ENCODE measurements at places on chromosomes 2 and 18. TPM values are rescaled to one million over a fixed set of nuclear protein-coding genes. Genes with fewer than 3 reads are reported as not detected.

The CCDC85A gene
- total RNA-seq, result not detected

The SFTPB gene
- not detected for total RNA-seq

The POTEI gene
- not detected for total RNA-seq

- DNase-seq, result no peak
These were observed 20.1 kb upstream of the IGFBP5 start for GRCh38 chr2:216715402-216715974.

DNA sequence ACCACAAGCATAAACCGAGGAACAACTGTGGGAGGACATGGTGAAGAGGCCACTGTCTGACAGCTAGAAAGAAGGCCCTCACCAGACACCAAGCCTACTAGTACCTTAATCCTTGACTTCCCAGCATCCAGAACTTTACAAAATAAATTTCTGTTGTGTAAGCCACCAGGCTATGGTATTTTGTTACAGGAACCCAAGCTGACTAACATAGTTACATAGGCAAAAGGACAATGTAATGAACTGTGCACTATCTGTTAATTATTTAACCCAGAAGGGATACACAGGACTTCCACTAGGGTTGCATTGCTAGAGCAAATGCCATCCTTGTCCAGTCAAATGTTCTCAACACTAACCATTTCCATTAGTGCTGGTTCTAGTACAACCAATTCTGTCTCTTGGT, 47.7 kb upstream of the DOK6 start:
- no peak for DNase-seq

- no peak for DNase-seq
These were observed at the start of gene CYP1B1 for GRCh38 chr2:38075507-38076151. CYP1B1 (minus strand) TSS chr2:38076151; CDS start chr2:38075388, 763 bp downstream.

DNA sequence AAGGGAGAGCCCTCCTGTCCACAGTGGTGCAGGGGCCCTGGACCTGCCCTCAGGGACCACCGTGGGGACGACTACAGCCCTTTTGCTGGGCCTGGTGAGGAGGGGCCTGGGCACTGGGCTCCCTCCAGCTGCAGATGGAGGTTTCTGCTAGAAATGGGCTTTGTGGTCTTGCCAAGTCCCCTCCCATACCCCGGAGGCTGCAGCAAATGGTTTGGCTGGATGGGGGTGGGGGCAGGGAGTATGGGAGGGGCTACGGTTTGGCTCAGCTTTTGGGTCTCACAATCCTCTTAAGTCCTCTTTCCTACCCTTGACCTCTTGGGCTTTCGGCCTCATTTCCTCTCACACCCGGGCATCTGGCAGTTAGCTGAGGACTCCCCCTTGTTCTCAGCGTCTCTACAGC, 21.7 kb downstream of the TET3 start:
- no peak for DNase-seq

GRCh38 chr2:54073796-54074195, 41.6 kb upstream of the ACYP2 start:
- DNase-seq, result no peak

DNA sequence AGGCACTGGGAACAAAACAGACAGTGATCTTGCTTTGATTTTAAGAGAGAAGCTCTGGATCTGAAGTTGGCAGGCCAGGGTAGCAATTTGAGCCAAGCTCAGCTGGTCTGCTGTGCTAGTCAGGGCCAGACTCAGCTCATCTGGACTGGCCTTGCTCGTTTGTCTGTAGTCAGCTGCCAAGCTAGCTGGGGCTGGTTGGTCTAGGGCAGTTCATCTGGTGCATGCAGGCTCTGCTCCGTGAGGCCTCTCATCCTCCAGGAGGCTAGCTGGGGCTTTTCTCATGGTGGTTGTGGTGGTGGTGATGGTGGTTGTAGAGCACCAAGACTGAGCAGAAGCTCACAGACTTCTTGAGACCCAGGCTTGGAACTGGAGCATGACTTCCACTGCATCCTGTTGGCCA, 10.3 kb downstream of the FBLN7 start:
- DNase-seq, result no peak

All from T-helper 17 cell (primary cell).